ENCODE measurements at places on chromosomes 7 and 10.

DNA sequence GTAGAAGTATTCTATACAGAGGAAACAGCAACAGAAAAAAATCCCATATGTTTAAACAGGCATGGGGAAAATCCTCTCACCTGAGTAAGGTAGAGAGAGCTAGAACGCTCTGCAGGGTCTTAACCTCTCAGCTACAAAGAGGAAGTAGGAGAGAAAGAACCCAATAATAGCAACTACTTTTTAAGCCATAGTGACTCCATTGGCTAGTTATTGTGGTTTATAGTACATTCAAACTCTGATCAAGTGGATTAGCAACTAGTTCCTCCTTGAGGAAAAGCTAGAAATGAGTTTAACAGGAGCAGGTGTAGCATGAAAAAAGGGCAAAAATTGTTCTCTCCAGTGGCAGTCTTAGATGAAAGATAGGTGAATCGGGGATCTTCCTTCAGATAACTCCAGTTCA lies 89.7 kb downstream of the HGF start:
- DNase-seq, result no peak

DNA sequence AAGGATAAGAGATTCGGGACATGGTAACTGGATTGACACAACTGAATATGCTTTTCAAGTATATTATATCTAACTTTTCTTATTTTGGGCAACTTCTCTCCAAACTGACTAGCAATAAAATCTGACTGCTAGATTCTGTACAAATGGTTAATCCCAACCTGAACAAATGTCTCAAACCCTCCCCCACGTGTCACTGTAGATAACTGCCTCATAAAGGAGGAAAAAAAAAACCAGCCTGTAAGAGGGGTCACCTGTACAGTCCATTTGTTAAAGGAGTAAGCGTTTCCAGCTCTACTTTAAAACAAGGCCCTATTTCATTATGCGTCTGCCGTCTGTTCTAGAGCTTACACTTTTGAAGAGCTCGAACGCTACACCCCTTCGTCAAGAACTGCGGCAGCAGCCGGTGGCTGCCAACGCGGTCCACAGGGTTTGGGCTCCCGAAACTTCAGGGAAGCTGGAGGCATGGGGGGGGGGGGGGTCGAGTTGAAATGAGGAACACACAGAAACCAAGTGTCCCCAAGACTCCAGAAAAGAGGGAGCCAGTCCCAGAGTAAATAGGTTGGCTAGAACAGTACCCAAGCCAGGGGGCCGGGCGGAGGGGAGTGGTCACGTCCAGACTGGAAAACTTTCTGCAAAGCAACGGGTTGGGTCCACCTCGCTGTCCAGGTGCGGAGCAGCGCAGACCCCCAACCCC lies 492 bp downstream of the COG5 start:
- DNase-seq, result no peak

DNA sequence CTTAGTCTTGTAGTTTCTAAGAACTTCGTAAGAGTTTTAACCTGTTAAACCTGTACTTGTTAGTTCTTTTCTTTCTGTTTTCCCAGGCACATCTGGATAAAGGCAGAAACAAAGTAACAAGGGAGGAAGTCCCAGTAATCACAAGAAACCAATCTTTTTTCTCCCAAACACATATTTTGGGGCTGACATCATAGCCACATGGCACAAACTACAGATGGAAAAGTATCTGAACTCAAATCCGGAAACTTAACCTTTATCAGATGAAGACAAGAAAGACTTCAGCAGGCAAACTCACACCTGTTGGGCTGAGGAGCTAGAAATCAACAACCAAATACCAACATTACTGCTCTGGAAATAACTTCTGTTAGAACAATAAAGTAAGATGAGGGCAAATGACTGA lies 67.1 kb downstream of the CUBN start:
- no peak for DNase-seq

DNA sequence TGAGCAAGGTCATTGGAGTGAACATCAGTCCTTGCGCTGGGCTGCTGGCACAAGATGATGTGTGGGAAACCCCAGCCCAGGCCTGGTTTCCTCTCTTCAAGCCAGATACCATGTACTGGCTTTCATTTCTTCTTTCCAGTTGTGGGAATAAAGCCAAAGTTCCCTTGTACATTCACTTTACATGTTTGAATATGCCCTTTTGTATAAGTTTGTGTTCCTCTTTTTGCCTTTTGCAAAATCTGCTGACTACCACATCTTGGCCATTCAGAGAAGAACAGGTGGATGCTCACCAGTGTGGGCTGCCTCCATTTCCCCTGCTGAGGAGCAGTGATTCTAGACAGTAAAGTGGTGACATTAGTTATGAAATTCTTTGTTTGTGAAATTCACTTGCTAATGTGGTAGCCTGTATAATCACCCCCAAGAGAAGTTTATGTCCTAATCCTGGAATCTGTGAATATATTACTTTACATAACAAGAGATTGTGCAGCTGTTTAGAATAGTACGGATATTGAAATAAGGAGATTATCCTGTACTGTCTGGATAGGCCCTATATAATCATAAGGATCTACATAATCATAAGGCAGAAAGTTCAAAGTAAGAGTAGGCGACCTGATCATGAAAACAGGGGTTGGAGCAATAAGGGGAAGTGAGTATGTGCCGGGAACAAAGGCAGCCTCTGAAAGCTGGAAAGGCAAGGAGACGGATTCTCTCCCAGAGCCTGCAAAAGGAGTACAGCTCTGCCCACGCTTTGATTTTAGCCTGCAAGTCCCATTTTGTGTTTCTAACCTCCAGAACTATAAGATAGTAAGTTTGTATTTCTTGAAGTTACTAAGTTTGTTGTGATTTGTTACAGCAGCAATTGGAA lies 18.8 kb upstream of the AOAH start:
- no peak for DNase-seq

DNA sequence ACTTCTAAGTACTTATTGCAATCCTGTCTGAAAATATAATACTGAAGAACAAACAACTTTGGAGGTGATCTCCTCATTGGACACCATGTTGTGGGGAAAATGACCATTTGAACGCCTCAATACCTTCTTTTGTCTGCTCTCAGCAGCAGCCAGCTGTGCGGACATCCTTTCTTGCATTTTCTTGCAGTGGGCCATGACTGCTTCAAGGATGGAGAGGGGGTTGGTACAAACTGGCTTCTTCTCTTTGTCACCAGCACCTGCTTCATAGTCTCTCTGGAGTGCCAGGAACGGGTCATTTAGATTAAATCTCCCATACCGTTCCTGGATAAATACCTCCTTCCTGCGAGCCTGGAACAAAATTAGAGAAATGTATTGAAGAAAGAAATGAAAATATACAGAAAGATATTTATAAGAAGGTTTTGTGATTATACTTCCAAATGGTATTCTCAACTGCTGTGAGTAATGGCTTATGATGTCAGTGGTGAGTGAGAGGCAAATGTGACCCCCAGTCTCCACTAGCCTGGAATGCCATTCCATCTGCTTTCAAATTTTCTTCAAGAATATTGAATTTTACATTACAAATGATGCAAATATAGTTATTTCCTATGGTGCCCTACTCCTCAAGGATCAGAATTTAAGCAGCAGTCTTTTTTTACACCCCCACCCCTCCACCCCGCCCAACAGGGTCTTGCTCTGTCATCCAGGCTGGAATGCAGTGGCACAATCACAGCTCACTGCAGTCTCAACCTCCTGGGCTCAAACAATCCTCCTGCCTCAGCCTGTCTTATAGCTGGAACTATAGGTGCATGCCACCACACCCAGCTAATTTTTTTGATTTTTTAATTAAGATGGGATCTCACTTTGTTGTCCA lies 62.4 kb downstream of the CTTNBP2 start:
- DNase-seq, result no peak

DNA sequence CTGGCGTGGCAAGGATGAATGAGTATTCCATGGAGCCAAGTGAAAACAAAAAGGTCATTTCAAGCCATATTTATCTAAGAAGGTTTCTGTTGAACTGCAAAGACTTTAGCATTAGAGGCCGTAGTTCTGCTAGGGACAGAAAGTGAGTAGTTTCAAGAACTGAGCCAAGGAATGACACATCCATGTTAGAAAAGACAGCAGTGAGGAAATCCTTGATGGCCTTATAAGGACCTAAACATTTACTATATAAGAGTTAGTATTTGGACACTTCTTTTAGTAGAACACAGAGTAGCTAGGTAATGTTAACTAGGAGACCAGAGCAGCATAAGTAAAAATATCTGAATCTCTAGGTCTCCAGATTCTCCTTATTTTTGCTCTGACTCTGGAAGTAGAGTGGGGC lies 329.8 kb upstream of the SEMA3D start:
- DNase-seq, result no peak

GRCh38 chr7:80439894-80440821 lies 71.7 kb downstream of the GNAT3 start:
- DNase-seq, result no peak

DNA sequence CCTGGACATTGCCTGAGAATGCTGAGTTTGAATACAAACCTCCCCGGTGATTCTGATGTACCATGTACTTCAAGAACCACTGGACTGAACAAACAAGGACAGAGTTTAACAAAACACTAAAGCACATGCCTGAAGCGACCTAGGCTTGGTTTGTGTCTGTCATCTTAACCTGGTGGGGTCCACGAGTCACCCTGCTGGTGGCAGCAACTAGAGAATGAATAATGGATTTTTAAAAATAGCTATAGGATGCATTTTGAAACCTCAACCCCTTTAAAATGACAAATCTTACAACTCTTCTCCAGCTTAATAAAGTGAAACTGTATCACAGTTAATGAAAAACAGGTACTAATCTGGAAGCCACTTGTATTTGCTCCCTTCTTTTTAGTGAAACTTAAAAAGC lies 25.2 kb downstream of the CDHR3 start:
- DNase-seq, result no peak

GRCh38 chr7:1243964-1244416 lies 11.3 kb downstream of the UNCX start:
- no peak for DNase-seq

- DNase-seq, result no peak
Measured at GRCh38 chr10:132859084-132859855, 73.3 kb upstream of the NKX6-2 start.

DNA sequence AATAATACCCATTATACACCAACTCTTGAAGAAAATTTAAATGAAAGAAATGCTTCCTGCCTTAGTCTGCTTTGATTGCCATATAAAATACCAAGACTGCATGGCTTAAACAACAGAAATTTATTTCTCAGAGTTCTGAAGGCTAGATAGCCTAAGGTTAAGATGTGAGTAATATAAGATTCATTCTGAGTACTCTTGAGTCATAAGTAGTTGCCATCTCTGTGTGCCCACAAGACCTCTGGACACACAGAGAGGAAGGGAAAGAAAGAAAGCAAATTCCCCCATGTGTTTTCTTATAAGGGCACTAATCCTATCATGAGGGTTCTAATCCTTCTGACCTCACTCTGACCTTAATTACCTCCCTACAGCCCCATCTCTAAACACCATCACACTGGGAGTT lies 201.2 kb downstream of the PTN start:
- no peak for DNase-seq

GRCh38 chr10:54962134-54962900 lies 161.3 kb upstream of the PCDH15 start:
- DNase-seq, result no peak

- no peak for DNase-seq
Measured at GRCh38 chr7:148622887-148623585, 32.5 kb downstream of the C7orf33 start.

DNA sequence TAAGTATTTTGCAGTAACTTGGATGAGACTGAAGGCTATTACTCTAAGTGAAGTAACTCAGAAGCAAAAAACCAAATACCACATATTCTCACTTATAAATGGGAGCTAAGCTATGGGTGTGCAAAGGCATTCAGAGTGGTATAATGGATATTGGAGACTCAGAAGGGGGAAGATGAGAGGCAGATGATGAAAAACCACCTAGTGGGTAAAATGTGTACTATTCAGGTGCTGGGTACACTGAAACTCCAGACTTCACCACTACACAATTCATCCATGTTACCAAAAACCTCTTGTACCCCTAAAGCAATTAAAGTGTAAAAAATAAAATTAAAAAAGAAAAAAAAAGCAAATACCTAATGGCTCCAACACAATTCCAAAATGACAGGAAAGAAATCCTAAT lies 351.7 kb downstream of the NXPH1 start:
- DNase-seq, result no peak

DNA sequence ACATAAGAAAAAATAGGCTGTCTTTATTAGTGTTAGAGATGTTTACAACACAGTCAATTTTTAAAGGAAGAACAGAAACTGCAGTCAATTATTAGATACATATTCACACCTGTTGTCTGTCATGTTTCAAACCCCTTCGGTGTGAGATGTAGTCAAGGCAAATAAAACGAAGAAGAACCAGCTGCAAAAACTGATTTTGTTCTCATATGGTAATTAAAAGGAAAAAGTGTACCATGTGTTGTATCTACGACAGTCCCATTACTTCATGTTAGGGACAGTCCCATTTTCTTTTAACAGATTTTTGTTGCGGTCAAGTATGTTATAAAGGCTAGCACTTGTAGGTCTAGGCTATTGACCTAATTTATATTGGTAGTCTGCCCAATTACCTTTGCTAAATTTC lies 149.4 kb downstream of the LRRN3 start:
- no peak for DNase-seq

GRCh38 chr10:17060289-17060688 lies 69.3 kb downstream of the CUBN start:
- DNase-seq, result no peak

- no peak for DNase-seq
Measured at GRCh38 chr7:98681511-98681910, 64.4 kb downstream of the NPTX2 start.

DNA sequence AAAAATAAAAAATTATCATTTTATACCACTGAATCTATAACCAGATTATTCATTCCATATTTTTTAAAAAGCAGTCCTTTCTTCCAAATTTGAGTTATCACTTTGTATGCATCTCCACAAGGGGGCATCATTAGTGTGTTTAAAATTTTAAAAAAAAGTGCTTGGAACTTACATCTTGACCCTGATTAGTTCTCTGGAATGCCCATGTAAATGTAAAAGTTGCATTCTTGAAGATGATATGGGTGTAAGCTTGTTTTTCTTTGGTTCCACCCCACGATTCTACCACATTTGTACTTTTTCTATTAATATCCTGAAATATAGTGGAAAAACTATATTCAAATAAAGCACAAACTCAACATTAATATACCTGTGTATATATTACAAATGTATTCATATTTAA lies 144.9 kb downstream of the ELAPOR2 start:
- no peak for DNase-seq

- no peak for DNase-seq
Measured at GRCh38 chr7:25238066-25238725, 9.9 kb upstream of the NPVF start.

DNA sequence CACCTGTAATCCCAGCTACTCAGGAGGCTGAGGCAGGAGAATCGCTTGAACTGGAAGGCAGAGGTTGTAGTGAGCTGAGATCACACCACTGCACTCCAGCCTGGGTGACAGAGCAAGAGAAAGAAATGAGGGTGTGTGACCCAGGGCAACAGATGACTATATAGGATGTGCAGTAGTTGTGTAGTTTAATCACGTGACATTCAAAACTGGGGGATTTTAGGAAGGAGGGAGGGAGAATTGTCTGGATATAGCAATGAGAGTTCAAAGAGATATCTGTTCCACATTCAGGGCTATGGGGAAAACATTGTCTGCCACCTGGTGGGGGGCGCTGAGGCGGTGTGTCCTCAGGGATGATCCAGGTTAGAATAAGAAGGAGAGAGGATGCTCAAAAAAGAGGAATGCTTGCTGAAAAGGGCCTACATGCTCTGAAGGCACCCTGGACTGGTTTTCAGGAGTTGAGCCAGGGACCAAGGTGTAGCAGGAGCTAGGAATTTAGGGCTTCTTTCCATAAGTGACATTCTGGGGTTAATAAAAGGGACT lies 7.8 kb upstream of the ZYX start:
- no peak for DNase-seq

- no peak for DNase-seq
Measured at GRCh38 chr10:3539696-3540383, 245.2 kb downstream of the KLF6 start.

GRCh38 chr10:11143242-11143641 lies 125.6 kb downstream of the CELF2 start:
- no peak for DNase-seq
